Activated T-cell treated with anti-CD3 and anti-CD28 coated beads for 1 hour (primary cell): ENCODE measurements at places on chromosomes 5 and 9.

DNA sequence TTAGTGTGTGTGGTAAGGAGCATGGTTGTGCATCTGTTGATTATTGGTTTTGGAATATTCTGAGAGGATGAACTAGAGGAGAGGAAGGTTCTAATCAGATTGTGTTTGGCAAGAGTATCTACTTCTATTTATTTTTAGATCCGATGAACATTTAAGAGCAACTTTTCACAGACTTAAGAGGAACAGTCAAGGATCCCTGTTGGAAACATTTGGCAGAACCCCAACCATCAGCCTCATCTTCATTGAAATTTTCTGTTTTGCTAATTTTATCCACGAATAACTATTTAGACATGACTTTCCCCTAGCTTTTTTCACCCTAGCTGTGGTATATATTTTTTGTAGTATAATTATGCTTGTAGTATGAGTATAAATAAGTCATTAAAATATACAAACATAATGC, 868.5 kb downstream of the MAT2B start:
- DNase-seq, result no peak

DNA sequence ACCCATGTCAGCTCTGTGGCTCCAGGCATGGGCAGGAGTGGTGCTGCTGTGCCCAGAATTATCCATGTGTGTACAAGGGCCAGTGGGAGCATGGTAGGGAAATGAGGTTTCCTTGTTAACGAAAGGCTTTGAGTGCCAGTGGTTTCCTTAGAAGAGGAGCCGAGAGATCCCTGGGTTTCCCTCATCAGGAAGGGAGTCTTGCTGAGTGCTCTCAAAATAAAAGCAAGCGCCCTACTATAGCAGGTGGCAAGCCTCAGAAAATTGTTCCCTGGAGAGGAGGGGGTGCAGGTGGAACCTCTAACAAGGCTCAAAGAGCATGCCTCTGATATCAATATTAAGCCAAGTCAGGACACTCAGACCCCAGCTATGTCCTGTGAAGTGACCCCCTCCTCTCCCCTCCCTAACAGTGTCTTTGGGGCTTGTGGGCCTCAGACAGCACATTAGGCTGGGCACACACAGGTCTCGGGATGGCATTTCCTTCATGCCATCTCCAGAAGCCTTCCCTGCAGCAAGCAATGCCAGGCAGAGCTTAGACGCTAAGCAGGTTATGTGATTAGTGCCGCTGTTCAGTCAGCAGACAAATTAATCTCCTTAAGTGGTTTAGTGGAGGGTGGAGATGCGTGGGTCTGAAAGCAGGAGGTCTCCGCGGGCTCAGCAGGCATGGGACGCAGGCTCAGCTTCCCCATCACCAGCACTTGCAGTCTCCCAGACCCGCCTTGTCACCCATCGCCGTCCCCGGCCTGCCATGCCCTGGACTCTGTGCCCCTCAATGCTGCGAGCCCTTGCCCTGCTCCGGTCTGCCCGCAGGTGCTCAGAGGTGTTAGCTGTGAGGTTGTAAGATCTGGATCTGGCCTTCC, 60.0 kb upstream of the RARS1 start:
- no peak for DNase-seq

GRCh38 chr5:157175071-157175612, 5.5 kb upstream of the ITK start:
- DNase-seq, result no peak

DNA sequence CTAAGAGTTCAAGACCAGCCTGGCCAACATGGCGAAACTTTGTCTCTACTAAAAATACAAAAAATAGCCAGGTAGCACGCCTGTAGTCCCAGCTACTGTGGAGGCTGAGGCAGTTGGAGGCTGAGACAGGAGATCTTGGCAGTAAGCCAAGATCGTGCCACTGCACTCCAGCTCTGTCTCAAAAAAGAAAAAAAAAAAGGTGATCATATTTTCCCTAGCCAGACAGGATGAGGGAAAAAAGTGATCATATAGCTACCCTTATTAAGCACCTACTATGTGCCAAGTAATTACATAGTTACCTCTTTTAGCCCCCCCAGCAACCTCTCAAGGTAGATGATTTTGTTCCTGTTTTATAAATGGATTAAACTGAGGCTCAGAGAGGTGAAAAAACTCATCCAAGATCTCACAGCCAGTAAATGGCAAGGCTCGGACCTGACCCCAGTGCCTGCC, 18.1 kb upstream of the RPL26L1 start:
- no peak for DNase-seq

GRCh38 chr5:104345222-104346016, 782.8 kb upstream of the NUDT12 start:
- DNase-seq, result no peak

DNA sequence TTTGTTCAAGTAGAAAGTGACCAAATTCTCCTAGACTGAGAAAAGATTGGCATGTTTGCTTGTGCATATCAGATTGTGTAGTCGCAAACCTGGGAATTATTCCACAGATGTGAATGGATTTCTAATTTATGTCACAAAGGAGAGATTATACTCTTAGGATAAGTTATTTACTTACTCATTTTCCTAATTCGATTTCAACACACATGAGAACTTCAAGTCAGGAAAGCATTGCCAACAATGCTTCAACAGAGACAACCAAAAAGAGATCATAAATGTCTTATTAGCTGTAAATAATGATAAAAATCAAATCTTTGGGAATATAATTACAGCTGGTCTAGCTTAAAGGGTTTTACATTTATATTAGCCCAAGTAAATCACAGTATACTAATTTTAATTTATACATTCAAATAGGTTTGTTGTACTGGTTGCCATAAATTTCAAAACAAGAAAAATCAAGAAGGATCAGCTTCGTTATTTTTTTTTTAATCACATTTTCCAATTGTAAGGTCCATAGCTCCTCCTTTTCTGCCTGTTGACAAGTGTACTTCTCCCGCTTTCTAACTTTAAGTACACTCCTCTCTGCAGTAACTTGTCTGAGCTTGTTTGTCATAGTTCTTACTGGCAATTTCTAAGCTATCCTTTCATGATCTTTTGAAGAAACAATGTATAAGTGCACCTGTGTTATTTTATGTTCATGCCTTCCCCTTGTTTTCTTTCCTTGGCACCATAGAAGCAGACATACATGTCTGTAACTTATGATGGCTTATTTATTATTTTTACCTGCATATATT, 246.6 kb downstream of the DEPDC1B start:
- no peak for DNase-seq

DNA sequence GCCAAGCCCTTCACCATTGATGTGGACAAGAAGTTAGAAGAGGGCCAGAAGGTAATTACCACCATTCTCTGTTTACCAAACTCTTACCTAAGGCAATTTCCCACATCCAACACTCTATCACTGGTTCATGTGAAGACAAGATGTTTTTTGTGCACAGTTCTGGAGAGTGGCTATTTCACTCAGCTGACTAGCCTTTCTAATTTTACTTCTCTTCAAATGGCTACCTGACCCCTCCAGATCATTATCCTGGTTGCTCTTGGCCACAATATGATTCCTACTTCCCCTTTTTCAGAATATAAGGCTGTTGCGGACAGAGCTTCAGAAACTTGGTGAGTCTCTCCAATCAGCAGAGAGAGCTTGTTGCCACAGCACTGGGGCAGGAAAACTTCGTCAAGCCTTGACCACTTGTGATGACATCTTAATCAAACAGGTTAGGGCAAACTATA, 7.1 kb downstream of the KIF20A start:
- DNase-seq, result no peak

- DNase-seq, result no peak
Observed at GRCh38 chr5:25646421-25647341, 1001.9 kb upstream of the CDH10 start.

- no peak for DNase-seq
Observed at GRCh38 chr9:74358959-74359358, 138.2 kb upstream of the RORB start.

- no peak for DNase-seq
Observed at GRCh38 chr9:108512426-108513173, 343.2 kb downstream of the ACTL7B start.
